ENCODE measurements at places on chromosomes 4 and X.

DNA sequence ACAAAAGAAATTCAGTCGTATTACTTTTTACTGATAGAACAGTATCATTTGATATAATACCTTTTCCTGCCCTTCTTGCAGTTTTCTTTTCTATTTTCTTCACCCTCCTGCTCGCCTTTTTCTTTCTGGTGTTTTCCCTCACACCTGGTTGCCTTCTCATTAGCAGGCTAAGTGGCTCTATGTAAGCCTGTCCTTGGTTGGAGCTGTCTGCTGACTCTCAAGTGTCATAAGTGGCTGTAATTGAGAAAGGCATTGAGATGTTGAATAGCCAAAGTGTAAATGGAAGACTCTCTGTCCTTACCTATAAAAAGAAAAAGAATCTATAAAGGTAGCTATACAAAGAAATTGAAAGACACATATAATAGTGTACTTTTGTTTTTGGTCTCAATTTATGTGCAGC lies 180.7 kb downstream of the ADGRL3 start:
- no peak for DNase-seq

- DNase-seq: no peak
Observed at GRCh38 chr4:185903205-185903604, 91.2 kb upstream of the SORBS2 start.

GRCh38 chrX:8755116-8755515 lies 23.2 kb upstream of the ANOS1 start:
- no peak for DNase-seq

GRCh38 chr4:135838889-135839288 lies 1637.3 kb upstream of the PABPC4L start:
- no peak for DNase-seq

GRCh38 chr4:90137555-90137954 lies 10.4 kb downstream of the CCSER1 start:
- DNase-seq: no peak

DNA sequence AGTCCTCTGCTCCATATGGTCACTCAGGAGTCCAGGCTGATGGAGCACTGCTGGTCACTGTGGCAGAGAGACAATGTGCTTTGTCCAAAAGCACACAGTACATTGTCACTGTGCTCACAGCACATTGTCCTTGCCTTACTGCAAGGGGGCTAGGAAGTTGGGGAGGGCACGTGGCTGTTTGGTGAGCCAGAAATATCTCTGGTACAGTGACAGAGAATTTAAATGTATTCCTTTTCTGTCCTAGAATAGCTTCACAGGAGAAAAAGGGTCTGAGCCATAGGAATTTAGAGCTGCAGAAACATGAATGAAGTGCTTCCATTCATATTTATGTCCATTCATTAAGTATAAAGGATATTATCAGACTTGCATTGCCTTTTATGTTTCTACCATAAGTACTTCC lies 110.8 kb upstream of the TRIM2 start:
- no peak for DNase-seq

GRCh38 chrX:153771415-153772315 lies 7.6 kb downstream of the PLXNB3 start:
- no peak for DNase-seq

Data from stimulated activated CD8-positive, alpha-beta memory T cell treated with anti-CD3 and anti-CD28 coated beads, Interleukin-4, amount 100 ng/mL, for 48 hours (primary cell).